Neural progenitor cell (in vitro differentiated cells): ENCODE measurements at places on chromosomes 2 and 18. TPM values are rescaled to one million over a fixed set of nuclear protein-coding genes. Genes with fewer than 3 reads are reported as not detected.
A peak's percentile ranks its signal among the peaks of the same experiment; 100 is the strongest.

CPSF3 gene
- 129 and 199 TPM in 2 replicates for total RNA-seq

- H3K4me1 ChIP-seq: peaks cover 9% of the 10 kb centered on the region
- DNase-seq: peak; percentile 37
- no peak overlapping the region for H3K4me3 ChIP-seq
- H3K27ac ChIP-seq: no peak overlapping the region
- no peaks in the 10 kb centered on the region for H3K36me3 ChIP-seq
These were observed 6.2 kb upstream of the TMEM87B start for GRCh38 chr2:112048887-112049286.

DNA sequence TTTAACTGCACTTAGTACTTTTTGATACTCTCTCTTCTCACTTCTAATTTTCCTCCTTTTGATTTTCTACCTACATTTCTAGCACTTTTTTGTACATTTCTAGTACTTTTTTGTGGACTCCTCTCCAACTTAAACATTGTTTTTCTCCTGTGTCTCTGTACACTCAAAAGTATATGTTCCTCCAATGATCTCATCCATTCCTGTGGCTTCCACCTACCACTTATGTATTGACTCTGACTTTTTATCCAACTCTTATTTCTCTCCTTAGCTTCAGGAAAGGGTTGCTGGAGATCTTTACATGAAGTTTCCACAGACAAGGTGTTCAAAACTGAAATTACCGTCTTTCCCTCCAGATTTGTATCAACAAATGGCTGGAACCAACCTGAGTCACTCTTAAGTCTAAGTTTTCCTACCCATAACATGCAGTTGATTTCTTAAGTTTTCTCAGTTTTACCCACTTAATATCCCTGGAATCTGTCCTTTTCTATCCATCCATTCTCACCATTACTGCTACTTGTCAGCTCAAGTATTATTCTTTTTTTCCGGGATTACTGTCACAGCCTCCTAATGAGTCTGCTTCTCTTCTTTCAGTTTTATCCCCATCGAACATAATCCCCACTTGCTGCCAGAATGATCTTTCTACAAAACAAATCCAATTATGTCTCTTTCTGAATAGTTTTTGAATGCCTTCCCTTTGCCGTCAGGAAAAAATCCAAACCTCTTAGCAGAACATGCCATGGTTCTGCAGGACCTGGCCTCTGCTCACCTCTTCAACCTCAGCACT, 22.6 kb upstream of the PELI1 start:
- H3K27me3 ChIP-seq: no peaks in the 10 kb centered on the region
- no peaks in the 10 kb centered on the region for H3K36me3 ChIP-seq
- H3K4me3 ChIP-seq: no peak overlapping the region

DNA sequence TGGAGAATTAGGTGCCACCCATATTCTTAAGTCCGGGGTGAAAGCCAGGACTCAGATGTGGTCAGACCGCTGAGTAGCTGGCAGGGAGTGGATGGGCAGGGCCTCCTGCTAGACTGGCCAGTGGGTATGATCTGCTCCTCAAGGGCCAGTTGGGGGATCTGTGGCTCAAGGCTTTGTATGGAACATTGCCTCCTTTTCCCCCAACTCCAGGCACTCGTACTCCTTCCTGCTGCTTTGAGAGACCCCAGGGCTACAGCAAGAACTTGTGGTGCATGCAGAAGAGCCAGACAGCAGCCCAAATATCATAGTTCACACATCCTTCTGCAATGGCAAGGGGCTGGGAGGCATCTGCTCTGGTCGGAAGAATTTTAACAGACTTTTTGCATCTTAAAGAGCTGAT, 61.7 kb downstream of the PDCL3 start:
- no peaks in the 10 kb centered on the region for H3K4me1 ChIP-seq
- no peak for DNase-seq
- H3K36me3 ChIP-seq: no peaks in the 10 kb centered on the region
- H3K27ac ChIP-seq: no peak overlapping the region
- H3K27me3 ChIP-seq: no peaks in the 10 kb centered on the region
- no peak overlapping the region for H3K4me3 ChIP-seq

DNA sequence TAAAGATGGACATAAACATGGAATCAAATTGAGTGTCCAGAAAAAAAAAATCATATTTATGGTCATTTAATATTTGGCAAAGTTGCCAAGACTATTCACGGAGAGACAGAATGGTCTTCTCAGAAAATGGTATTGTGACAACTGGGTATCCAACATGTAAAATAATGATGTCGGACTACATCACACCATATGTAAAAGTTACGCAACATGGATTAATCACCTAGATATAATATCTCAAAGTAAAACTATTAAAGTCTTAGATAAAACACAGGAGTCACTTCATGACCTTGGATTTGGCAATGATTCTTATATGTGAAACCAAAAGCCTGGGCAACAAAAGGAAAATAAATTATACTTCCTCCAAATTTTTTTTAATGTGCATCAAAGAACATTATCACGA, 1591.7 kb upstream of the DDX18 start:
- no peak overlapping the region for H3K27ac ChIP-seq
- no peak overlapping the region for H3K4me3 ChIP-seq
- peaks cover 3% of the 10 kb centered on the region for H3K36me3 ChIP-seq
- no peaks in the 10 kb centered on the region for H3K27me3 ChIP-seq
